ENCODE measurements at places on chromosomes 13 and 19.

DNA sequence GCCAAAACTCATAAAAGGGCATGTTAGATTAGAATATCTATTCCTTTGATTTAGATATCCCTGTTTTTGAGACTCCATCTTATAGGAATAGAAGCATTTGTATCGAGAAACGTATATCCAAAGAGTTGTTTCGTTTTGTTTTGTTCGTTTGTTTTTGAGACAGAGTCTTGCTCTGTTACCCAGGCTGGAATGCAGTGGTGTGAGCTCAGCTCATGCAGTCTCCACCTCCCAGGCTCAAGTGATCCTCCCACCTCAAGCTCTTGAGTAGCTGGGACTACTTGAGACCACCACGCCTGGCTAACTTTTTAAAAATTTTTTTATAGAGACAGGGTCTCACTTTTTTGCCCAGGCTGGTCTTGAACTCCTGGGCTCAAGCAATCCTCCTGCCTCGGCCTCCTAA lies 26.6 kb upstream of the ZMYM5 start:
- peak; percentile 32 for DNase-seq

DNA sequence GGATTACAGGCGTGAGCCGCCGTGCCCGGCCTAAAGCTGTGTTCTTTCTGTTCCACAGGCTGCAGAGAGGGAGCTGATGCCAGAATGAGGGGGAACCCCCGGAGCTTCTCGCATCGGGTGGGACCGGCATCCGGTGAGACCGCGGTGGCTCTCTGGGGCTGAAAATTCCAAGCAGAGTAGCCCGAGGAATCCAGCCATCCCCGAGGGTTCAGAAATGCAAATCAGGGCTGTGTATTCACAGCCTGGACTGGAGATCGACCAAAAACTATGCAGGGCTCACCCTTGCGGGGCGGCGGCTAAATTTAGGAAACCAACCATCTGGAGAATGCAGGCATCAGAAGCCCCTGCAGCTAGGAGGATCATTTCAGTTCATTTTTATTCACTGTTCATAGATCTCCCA lies 99.2 kb downstream of the GNG7 start:
- DNase-seq = no peak

DNA sequence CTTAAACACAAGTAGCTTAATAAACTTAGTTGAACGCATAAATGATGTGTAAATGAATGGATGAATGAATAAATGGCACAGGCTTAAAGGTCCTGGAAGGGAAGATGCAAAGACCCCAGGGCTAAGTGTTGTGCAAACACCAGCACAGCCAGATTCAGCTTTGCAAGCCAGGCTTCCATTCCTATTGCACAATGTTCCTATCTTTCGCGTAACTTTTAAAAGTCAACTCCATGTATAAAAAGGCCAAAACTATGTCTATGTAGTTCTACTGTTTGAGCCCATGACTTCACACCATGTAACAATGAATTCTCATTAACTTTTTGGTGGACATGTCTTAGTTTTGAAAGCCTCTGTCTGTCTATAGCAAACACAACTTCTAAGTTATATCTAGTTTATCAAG lies 226.0 kb downstream of the NALCN start:
- no peak for DNase-seq

DNA sequence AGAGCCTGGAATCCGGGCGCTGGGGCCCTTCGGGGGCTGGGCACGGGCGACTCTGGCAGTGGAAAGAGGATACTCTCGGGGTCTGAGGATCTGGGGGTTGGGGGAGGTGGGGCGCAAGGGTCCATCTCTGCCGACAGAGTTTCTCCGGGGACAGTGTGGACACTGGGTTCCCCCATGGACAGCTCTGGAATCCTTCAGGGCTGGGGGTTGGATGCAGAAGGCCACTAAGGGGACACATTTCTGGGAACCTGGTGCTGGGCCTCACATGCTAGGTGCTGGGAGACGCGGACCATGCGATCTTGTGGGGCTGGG lies 2.3 kb downstream of the TGFBR3L start:
- no peak for DNase-seq

DNA sequence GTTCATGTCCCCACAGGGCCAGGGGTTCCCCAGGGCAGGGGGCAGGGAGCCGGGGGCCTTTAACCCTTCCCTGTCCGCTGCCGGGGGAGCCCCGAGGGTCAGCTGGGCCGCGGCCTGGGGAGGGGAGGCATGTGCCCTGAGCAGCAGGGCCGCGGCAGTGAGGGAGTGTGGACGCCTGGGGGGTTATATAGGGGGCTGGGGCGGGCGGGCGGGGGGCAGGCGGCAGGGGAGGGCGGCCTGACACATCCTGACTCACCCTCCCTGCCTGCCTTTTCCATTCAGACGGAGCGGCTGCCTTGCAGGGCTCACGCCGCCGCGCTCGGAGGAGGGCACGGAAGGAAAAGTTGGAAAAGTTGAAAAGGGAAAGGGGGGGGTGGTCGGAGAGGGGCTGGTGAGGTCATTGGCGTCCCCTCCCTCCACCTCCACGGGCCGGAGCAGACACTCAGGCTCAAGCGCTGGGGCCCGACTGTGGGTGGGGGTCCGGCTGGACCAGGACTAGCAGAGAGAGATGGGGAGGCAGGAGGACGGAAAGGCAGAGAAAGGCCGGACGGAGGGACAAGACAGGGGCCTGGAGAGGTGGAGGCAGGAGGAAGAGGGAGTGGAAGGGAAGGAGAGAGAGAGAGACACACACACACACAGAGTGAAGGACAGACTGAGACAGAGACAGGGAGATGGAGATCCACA lies at the start of gene IL11:
IL11 (minus strand) TSS at position 159 of the 684 bp plus-strand sequence; CDS start at position 6, 153 bp downstream.
- DNase-seq = peak; percentile 68

DNA sequence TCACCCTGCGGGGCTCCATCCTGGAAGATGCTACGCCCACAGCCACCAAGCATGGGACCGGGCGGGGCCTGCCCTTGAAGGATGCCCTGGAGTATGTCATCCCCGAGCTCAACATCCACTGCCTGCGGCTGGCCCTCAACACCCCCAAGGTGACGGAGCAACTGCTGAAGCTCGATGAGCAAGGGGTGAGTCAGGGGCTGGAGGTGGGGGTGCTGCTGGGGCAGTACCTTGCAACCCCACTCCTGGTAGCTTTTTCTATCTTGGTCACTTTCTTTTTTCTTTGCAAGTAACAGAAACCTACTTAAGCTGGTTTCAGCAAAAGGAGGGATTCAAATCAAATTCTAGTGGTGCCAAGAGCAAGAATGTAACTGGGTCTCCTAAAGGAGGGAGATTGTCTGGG lies 124.1 kb downstream of the DPF1 start:
- no peak for DNase-seq

- DNase-seq = no peak
Measured at GRCh38 chr13:26604784-26605545, 47.5 kb downstream of the WASF3 start.

GRCh38 chr13:24119626-24120508 lies 40.7 kb upstream of the SPATA13 start:
- no peak for DNase-seq

DNA sequence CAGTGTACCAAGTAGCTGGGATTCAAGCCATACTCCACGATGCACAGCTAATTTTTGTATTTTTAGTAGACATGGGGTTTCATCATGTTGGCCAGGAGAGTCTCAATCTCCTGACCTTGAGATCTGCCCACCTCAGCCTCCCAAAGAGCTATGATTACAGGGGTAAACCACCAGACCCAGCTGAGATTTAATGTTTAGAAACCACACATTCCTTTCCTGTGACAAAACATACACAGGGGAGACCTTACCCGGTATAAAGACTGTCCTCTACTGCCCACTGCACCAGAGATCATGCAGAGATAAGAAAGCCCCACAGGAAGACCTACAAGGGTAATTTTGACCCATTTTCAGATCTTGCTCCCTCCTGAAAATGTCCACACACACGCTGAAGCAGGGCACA lies 22.8 kb upstream of the ZNF83 start:
- DNase-seq = no peak

All from kidney glomerular epithelial cell (primary cell).